ENCODE measurements at places on chromosomes 7 and 10. TPM values are rescaled to one million over a fixed set of nuclear protein-coding genes. Genes with fewer than 3 reads are reported as not detected.
A peak's percentile ranks its signal among the peaks of the same experiment; 100 is the strongest.

NKX1-2 gene
- not detected for total RNA-seq

RAMP3 gene
- not detected for total RNA-seq

PRR15 gene
- 6.3 TPM for total RNA-seq

GRCh38 chr7:141519623-141520022 is 31.6 kb upstream of the AGK start:
- no peak for DNase-seq

- no peak for DNase-seq
Observed at GRCh38 chr7:20929199-20929598, 142.5 kb upstream of the SP8 start.

DNA sequence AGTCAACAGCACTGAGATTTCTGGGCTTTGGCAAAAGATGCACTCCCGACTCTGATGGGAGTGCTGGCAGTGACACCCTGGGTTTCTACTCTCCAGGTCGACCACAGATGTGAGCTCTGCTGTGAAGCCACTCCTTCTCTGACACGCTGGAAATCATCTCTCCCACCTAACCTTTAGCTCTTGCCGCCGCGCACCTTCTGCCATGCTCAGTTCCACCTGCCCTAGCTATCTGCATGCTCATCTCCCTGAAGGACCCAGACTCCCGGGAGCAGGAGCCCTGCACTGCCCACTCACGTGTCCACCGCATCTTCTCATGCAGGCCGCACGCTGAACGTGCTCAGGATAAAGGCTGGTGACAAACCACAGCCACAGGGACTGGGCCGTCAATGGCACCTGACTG is 174.8 kb downstream of the TNS3 start:
- DNase-seq = no peak

GRCh38 chr10:102605712-102606111 is 38.6 kb upstream of the TRIM8 start:
- peak; percentile 13 for DNase-seq

GRCh38 chr7:9680713-9681112 is 1247.3 kb downstream of the NXPH1 start:
- no peak for DNase-seq

GRCh38 chr7:128281605-128282380 is 40.7 kb downstream of the LEP start:
- no peak for DNase-seq

GRCh38 chr7:101953248-101953819 is 135.9 kb downstream of the CUX1 start:
- DNase-seq = no peak

GRCh38 chr7:130697820-130698219 is 11.5 kb upstream of the TSGA13 start:
- DNase-seq = no peak

Measured in chondrocyte (in vitro differentiated cells).